Placental pericyte (primary cell): ENCODE measurements at places on chromosomes 12 and 14. TPM values are rescaled to one million over a fixed set of nuclear protein-coding genes. Genes with fewer than 3 reads are reported as not detected.

The SERPINA12 gene
- total RNA-seq = not detected in 2 replicates

The SOX5 gene
- total RNA-seq = 20.5 and 22.5 TPM in 2 replicates

The PPHLN1 gene
- total RNA-seq = 54.1 and 60.8 TPM in 2 replicates

The RNU4-1 gene
- total RNA-seq = under 0.01 TPM in 2 replicates

The FSCB gene
- 0.22 and 2.1 TPM in 2 replicates for total RNA-seq

The PRPF39 gene
- total RNA-seq = 21.7 and 35.2 TPM in 2 replicates

The CALM1 gene
- total RNA-seq = 139 and 456 TPM in 2 replicates

The ABCC9 gene
- total RNA-seq = 0.22 and 0.72 TPM in 2 replicates
